ENCODE measurements at places on chromosomes 12 and 14.

DNA sequence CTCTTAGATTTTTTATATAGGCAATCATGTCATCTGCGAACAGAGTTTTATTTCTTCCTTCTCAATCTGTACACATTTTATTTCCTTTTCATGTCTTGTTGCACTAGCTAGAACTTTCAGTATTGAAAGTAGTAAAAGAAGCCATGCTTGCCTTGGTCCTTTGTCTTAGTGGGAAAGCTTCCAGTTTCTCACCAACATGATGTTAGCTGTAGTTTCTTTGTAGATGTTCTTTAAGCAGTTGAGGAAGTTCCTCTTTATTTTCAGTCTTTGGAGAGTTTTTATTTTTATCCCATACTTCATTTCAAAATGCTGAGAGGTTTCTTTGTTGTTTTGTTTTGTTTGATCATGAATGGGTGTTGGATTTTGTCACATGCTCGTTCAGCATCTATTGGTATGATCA, 12.7 kb upstream of the RIMKLB start:
- no peak for DNase-seq

DNA sequence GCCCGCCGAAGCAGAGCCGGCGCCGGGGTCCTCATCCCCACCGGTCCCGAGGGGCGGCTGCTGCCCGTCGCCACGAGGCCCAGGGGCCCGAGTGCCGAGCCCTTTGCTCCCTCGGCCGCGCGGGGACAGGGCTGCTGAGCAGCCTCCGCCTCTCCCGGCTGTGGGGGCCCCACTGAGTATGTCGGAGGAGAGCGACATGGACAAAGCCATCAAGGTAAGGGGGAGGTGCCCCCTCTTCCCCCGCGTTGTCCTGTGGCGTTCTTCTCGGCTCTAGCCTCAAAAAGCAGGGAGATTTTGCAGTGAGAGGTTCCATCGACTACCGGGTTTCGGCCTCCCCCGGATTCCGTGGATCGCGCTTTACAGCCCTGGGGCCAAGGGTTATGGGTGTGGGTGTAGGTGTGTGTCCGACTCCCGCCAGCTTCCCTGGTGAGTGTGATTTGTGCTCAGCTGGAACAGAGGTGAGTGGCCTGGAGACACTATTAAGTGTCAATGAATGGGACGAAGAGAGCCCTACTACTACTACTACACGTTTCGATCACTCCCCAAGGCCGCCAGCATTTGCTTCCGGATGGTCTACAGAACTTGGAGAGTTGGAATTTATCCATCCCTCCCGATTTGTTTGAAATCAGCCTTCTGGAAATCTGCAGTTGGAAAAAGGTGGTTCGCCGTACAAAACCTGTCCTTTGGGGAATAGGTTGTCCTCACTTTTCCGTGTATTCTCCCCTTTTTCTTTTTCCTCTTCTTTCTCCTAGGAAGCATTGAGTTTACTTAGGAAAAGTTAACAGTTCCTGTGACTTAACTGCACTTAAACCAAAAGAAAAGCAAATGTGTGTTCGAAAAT, 748 bp downstream of the MAPKAPK5 start:
- DNase-seq: peak; percentile 22

GRCh38 chr12:3293446-3294161, 197.4 kb upstream of the PRMT8 start:
- peak; percentile 40 for DNase-seq

GRCh38 chr14:21712036-21712435, 38.4 kb upstream of the OR4E1 start:
- DNase-seq: no peak

- DNase-seq: no peak
Measured at GRCh38 chr12:93784339-93785086, 107.3 kb downstream of the CRADD start.

- DNase-seq: no peak
Measured at GRCh38 chr12:79558924-79559469, 131.8 kb downstream of the PAWR start.

DNA sequence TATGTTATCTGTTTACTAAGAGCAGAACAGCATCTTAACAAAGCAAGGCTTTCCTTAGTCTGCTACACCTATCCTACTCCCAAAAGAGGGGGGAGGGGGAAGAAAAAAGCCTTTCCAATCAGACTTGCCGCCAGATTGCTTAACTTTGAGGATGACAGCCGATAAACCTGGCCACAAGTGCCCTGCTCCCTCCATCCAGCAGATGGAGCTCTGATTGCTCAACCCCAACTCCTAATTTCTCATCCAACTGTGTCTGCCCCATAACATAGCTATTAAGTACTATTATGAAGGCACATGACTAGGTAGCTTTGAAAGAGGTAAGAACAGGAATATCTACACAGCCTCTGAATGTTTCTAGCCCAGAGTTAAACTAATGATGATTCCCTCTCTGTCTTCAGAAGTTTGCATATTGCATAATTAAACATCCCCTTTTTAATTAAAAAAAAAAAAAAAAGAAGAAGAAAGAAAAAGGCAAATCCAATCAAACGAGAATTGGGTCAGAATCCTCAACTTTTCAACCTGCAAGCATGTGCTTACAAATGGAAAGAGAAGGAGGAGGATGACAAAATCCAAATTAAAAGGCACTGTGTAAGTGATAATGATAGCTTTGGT, 247.4 kb downstream of the GALC start:
- no peak for DNase-seq

DNA sequence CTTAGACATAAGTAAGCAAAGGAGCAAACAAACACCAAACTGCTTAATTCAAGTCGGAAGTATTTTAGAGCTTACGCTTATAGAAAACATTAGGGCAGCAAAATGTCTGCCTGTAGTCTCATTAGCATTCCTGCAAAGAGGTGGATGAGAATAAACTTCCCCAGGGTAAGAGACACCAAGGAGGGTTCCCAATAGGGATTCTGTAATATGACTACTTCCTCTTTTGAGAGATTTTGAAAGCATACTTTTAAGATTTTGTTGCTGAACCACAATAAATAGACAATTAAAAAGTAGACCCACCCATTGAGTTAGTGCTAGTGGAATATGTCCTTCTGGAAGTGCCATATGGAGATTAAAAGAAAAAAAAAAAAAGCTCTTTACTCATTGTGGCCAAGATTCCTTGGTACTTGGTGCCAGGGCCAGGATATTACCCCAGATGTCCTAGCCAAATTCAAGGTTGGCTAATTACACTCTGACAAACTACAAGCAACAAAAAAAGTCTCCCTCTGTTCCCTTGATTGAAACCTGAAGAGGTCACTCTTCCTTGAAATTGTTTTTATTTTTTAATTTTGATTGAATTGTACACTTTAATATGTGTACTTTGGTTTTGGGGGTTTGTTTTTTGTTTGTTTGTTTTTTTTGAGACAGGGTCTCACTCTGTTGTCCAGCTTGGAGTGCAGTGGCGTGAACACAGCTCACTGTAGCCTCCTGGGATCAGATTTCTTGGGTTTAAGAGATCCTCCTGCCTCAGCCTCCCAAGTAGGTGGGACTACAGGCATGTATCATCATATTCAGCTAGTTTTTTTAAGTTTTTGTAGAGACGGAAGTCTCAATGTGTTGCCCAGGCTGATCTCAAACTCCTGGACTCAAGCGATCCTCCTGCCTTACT, 8.7 kb downstream of the CLIP1 start:
- DNase-seq: no peak

DNA sequence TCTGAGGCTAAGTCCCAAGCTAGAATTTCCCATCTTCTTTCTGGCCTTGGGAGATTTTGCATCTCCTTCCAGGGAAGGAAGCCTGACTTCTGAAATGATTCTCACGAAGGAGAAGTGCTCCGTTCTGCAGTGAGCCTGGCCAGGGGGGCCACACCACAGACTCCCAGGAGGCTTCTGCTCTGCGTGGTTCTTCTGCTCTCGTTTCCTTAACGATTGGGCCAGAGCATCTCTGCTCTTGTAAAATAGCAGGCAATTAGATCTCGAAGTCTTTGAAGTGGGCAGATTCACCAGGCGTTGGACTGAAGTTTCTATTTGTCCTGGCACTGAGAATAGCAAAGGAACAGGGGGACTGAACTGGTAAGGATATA, 6.7 kb upstream of the BATF start:
- DNase-seq: no peak

Data from H54 (cell line).